Breast epithelium (tissue), 4 donors: ENCODE measurements at places on chromosomes 1 and 21. TPM values are rescaled to one million over a fixed set of nuclear protein-coding genes. Genes with fewer than 3 reads are reported as not detected.

ELAVL4 gene
- not detected for total RNA-seq

ELF3 gene
- total RNA-seq, result 367 TPM

GRCh38 chr1:228073857-228074545 is 8.5 kb upstream of the ARF1 start:
- no peak overlapping the region for H3K27ac ChIP-seq
- H3K4me3 ChIP-seq, result no peak overlapping the region
- H3K27me3 ChIP-seq, result no peaks in the 10 kb centered on the region
- no peaks in the 10 kb centered on the region for H3K4me1 ChIP-seq

DNA sequence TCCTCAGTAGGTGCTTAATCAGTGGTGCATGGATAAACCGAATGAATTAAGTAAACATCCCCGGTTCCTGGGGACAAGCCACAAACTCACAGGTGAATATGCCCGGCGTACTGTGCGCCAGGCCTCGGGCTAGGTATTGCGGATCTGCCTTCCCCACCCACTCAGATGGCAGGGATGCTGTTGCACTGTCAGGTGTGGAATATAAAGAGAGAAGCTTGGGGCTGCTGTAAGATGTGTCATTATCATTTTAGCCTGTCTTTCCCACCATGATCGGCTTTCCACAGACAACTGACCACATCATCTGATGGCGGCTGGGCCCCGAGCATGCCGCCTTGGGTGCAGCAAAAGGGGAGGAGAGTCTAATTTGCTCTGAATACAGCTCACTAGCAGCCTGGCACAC is 45.4 kb upstream of the LRP8 start:
- H3K4me3 ChIP-seq, result no peak overlapping the region
- no peaks in the 10 kb centered on the region for H3K27me3 ChIP-seq
- no peak overlapping the region for H3K27ac ChIP-seq
- no peaks in the 10 kb centered on the region for H3K4me1 ChIP-seq
- DNase-seq, result no peak

DNA sequence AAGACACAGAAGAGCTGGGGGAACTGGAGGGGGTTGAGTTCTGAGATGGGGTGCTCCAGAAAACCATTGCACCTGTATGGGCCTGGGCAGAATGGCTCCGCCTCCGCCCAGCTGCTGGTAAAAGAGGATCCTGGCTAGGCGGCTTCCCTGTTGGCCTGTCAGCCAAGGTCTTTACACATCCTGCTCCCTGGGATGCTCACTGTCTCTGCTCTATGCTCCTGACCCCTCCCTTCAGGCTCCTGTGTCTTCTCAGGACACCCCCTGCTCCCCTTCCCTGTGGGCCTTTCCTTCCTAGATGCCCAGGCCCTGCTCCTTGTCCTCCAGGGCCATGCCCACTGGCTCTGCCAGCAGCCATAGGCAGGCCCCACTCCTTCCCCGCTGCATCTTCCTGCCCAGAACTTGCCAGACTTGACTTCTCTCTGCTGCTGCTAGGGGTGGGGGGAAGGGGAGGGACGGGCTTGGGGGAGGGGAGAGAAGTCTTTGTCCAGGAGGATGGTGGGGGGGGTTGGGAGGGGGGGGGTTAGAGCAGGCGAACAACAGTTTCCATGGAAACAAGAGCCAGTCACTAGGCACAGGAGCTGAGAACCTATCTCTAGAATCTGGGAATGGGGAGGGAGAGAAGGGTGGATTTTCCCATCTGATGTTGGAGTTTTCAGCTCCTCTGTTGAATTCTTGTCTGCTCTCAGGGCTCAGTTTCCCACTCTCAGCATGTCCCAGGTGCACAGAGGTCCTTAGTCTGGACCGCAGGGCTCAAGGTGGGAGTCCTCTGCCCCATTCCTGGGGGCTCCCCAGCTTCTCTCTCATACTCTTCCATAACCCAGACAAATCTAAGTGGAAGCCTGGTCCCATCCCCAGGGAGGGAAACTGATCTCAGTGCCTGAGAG is 10.6 kb downstream of the CELSR2 start:
- H3K4me1 ChIP-seq, result no peaks in the 10 kb centered on the region
- no peak overlapping the region for H3K27ac ChIP-seq
- DNase-seq, result no peak
- no peak overlapping the region for H3K4me3 ChIP-seq
- H3K27me3 ChIP-seq, result no peaks in the 10 kb centered on the region
- H3K36me3 ChIP-seq, result no peaks in the 10 kb centered on the region

DNA sequence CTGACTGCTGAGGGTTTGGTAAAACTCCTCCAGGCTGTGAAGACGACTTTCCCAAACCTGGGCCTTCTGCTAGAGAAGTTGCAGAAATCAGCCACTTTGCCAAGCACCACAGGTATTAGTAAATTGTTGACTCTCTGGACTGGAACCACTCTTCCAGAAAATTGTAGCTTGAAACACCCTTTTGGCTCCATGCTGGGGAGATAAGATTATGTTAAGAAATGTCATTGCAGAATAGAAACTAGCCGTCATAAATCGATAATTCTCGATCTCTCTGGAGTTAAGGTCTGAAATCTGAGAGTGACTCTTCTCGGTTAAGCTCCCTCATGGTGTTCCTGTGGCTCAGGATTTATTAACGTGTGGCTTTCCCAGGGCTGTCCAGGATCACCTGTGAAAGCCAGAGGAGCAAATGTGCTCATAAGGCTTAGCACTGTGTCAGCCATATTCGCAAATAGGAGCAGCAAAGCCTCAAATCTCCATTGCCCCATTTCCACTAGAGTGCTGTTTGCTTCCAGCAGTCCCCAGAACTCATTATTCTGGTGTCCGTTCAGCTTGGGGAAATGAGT is 54.6 kb downstream of the ZBTB40 start:
- no peak overlapping the region for H3K27ac ChIP-seq
- no peak overlapping the region for H3K4me3 ChIP-seq
- H3K27me3 ChIP-seq, result no peaks in the 10 kb centered on the region
- DNase-seq, result no peak
- no peaks in the 10 kb centered on the region for H3K4me1 ChIP-seq

APCS gene
- not detected for total RNA-seq

GRCh38 chr21:45231705-45232104 is 56.0 kb downstream of the POFUT2 start:
- H3K36me3 ChIP-seq, result no peaks in the 10 kb centered on the region
- no peak for DNase-seq
- H3K27me3 ChIP-seq, result no peaks in the 10 kb centered on the region
- H3K4me1 ChIP-seq, result no peaks in the 10 kb centered on the region
- no peak overlapping the region for H3K27ac ChIP-seq

DNA sequence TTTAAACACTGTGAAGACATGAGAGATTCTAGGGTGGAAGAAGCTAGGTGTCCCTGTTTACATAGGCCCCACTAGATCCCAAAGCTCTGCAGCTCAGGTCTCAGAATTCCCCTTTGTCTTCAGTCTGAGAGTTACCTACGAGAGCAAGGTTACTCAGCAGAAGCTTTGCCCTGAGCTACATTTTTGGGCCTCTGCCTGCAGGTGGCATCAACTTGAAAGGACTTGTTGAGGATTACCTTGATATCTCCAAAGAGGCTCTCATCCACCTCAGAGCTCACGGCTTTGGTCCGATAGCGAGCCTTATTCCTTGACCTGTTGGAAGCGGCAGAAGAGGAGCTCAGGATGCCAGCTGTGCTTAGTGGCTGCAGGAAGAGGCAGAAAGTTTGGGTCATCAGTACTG is 7.0 kb downstream of the CFAP45 start:
- no peaks in the 10 kb centered on the region for H3K36me3 ChIP-seq
- H3K4me3 ChIP-seq, result no peak overlapping the region
- DNase-seq, result no peak
- no peaks in the 10 kb centered on the region for H3K27me3 ChIP-seq
- H3K27ac ChIP-seq, result no peak overlapping the region

GRCh38 chr1:162671664-162672410 is 39.6 kb downstream of the DDR2 start:
- no peak overlapping the region for H3K4me3 ChIP-seq
- DNase-seq, result no peak
- no peaks in the 10 kb centered on the region for H3K36me3 ChIP-seq
- peaks cover under 1% of the 10 kb centered on the region for H3K4me1 ChIP-seq
- H3K27ac ChIP-seq, result peak overlapping the region; percentile 66
- H3K27me3 ChIP-seq, result no peaks in the 10 kb centered on the region

DNA sequence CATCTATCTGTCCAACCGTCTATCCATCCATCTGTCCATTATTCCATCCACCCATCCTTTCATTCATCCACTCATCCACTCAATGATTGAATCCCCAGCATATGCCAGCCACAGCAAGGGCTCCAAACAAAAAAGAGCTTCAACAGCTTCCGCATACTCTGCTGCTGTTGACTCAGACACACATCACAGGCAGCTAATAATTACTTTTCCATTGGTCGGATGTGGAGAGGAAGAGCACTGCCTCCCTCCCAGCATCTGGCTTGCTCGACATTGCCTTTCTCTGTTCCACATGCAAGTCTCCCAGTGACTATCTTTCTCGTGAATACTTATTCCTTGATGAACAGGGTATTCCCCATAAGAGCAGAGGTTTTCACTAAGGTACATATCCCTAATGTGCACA is 176.5 kb downstream of the HIVEP3 start:
- no peak for DNase-seq
- H3K27me3 ChIP-seq, result no peaks in the 10 kb centered on the region
- no peak overlapping the region for H3K27ac ChIP-seq
- no peak overlapping the region for H3K4me3 ChIP-seq

GRCh38 chr1:157776971-157777391 is at the start of gene FCRL2:
Gene FCRL2 (minus strand): TSS chr1:157777132. CDS start chr1:157777073, 59 bp downstream.
- no peak for DNase-seq
- H3K27ac ChIP-seq, result no peak within 1 kb of the TSS
- no peaks in the 10 kb centered on the region for H3K36me3 ChIP-seq
- no peak within 1 kb of the TSS for H3K4me3 ChIP-seq
